Activated T-helper 1 cell treated with anti-CD3 and anti-CD28 coated beads, Interleukin-12 subunit alpha, Interleukin-12 subunit beta, Interleukin-2, Interleukin-4 antibody, amounts not matched to agents 30 ng/mL and 10 ng/mL and 1 ng/mL, durations not matched to agents 14 hours and 24 hours and 36 hours (primary cell): ENCODE measurements at places on chromosomes 3 and 15.
A peak's percentile ranks its signal among the peaks of the same experiment; 100 is the strongest.

DNA sequence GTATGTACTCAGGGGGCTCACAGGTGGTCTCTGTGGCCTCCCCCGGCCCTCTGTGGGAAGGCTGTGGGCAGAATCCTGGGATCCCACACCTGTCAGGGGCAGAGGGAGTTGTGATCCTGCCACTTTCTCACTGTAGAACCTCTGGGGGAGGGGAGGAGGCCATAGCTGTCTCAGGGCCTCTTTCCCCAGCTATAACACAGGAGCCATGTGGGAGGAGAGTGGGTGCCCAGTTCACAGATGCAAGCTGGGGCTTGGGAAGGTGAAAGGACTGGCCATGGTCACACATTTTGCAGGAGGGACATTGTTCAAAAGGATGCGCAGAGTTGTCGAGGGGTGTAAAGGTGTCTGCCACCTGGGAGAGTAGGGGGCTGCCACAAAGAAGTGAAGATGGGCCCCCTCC is 11.7 kb downstream of the MAPKAPK3 start:
- no peak for DNase-seq

DNA sequence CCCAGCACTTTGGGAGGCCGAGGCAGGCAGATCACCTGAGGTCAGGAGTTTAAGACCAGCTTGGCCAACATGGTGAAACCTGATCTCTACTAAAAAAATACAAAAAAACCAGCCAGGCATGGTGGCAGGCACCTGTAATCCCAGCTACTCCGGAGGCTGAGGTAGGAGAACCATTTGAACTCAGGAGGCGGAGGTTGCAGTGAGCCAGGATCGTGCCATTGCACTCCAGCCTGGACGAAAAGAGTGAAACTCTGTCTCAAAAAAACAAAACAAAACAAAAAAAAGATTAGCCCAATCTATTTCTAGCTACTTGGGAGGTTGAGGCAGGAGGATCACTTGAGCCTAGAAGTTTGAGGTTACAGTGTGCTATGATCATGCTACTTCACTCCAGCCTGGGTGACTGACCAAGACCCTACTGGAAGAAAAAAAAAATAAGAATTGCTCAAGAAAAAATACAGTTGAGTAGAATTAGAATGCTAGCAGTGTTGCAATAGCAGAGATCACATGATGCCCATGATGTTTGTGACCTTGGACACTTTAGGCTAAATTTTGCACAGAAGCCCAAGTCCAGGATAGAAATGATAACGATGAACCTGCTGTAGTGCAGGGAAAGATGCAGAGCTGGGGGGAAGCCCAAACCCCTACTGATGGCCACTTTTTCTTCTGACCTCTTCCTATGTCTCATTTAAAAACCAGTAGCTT is 162.2 kb downstream of the LPP start:
- DNase-seq, result no peak

DNA sequence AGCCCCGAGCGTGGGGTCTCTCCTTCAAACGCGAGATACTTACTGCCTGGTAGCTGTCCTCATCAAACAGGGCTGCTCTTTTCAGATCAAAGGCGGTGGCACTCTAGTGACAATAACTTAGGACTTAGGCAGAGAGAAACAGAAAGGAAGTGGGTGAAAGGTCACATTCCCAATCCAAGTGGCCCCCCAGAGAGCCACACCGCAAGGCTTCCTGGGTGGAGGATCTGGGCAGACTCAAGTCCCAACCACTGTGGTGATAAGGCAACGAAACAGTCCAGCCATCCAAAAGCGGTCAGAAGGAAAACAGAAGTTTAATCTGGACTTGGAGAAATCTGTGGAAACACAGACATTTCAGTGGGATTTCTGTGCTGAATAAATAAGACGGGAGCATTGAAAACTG is 227.2 kb downstream of the ADAMTS17 start:
- DNase-seq, result no peak

DNA sequence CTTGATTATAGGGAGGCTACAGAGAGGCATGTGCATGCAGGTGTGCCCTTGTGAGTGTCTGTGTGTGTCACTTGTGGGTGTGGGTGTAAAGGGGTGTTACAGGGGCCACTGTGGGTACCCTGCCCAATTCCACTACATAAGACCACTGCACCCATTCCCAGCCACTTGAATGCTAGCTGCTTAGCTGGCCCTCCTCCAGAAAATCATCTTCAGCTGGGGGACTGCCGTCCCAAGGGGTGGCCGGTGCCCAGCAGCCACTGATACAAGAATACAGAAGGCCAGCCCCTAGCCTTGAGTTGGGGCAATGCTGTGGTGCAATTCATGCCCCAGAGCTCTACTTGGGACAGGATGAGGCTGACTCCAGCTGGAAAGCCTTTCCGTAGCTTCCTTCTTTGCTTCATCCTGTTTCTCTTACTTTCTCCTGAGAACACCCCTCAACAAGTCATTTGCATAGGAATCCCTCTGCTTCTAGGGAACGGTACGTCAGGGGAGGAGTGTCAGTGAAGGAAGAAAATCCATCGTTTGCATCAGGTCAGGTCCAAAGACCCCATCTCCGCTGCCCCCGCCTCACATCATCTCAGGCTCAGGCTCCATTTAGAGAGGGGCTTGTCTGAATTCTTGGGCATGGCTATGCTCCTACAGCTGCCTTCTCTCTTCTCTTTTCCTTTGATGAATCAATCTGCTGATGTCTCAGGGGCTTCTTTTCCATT is 72.0 kb downstream of the SCN5A start:
- DNase-seq, result no peak

DNA sequence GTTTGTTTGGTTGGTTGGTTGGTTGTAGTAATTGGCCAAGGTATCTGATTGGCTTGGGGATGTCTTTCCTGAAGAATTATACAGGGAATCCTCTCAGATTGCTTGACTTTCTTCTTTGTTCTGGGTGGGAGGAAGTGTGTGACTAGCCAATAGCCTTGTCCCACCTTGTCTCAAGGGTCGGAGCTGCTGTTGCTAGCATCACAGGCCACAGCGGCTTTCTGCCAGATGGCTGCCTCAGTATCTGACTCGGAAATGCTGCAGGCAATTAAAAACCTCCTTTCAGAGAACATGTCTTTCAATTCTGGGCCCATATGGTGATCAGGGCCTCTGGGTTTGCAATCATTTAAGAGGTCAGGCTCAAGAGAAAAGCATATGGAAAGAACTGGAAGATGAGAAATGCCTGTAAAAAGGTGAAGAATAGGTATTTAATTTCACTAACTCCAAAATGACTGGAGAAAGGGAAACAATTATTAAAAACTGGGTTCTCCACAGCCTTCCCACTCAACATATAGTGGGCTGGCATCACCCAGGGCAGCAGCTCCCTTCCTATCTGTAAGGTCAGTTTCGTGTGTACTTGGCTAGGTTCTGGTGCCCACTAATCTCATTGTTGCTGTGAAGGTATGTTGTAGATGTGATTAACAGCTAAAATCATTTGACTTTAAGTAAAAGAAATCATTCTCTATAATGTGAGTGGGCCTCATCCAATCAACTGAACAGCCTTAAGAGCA is 32.4 kb downstream of the TGFBR2 start:
- DNase-seq, result no peak

- no peak for DNase-seq
These were observed 101.6 kb downstream of the ANP32A start for GRCh38 chr15:68719051-68719450.

GRCh38 chr3:148694116-148694515 is 3.6 kb upstream of the AGTR1 start:
- DNase-seq, result no peak

DNA sequence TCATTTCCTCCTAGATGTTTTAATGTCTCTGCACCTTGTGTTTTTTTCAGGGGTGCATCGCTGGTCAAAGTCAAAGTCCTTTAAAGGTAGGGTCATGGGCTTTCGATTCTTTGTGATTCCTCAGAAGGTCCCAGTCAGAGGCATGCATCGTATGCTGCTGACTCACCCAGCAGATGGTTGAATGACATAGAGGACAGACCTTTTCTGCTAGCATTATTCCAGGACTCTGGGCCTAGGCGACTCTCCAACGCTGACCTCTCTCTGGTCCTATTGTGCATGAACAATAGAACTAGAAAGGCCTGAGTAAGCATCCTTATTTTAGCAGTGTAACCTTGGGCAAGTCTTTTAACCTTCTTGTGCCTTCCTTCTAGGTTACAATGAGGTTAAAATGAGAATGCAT is 75.9 kb downstream of the DGKG start:
- no peak for DNase-seq

DNA sequence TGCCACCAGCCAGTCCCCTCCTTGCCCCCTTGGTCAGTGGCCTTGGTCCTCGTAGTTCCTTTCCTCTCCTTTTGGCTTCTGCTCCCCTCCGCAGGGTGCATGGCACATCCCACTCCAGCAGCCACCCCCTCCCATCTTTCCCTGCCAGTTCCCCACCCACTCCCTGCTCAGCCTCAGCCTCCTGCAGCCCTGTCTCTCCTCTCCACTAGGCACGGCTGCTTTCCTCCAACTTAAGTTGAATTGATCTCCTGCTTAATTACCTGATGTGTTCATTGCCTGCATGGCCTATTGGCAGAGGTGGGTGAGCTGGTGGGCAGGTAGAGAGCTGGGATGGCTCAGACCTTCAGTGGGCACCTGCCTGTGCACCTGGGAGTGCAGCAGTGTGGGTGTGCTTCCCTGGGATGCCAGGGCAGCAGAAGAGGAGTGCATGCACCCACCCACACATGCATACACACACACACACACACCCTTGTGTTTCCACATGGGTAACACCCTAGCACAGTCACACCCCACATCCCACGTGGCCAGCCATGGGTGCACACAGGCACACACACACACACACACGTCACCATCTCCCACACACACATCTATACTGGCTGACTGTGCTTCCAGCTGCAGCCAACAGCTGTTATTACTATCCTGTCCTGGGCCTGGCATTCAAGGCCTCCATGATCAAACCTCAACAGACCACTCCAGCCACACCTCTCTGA is 30.9 kb downstream of the C3orf18 start:
- DNase-seq, result no peak

- DNase-seq, result no peak
These were observed 126.6 kb downstream of the SRGAP3 start for GRCh38 chr3:9122732-9123364.

- DNase-seq, result no peak
These were observed 99.9 kb upstream of the THSD4 start for GRCh38 chr15:71015342-71015741.

DNA sequence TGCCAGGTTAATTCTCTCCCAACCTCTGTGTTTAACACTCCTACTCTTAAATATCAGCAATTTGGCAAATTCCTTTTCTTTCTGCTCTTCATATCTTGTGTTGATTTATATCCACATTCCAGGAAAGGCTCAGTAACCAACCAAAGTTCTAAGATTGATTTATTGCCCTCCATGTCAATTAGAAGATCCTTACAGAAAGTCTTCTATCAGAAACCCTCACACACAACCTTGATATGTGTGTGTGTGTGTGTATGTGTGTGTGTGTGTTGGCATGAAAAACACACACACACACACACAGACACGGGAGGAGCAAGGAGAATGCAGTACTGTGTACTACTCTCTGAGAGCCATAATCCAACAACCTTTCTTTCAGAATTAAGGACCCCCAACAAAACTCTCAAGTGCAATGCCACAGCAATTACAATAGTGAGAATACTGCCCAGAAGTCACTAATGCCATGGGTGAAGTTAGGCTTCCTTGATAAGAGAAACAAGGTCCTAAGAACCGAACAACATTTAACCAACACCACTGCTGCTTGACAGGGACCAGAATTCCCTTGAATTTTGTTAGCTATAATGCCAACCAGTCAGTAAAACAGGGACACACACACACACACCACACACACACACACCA is 1.1 kb downstream of the LSAMP start:
- no peak for DNase-seq

- DNase-seq, result peak; percentile 36
These were observed 681 bp upstream of the IL17RE start for GRCh38 chr3:9901967-9902366.

DNA sequence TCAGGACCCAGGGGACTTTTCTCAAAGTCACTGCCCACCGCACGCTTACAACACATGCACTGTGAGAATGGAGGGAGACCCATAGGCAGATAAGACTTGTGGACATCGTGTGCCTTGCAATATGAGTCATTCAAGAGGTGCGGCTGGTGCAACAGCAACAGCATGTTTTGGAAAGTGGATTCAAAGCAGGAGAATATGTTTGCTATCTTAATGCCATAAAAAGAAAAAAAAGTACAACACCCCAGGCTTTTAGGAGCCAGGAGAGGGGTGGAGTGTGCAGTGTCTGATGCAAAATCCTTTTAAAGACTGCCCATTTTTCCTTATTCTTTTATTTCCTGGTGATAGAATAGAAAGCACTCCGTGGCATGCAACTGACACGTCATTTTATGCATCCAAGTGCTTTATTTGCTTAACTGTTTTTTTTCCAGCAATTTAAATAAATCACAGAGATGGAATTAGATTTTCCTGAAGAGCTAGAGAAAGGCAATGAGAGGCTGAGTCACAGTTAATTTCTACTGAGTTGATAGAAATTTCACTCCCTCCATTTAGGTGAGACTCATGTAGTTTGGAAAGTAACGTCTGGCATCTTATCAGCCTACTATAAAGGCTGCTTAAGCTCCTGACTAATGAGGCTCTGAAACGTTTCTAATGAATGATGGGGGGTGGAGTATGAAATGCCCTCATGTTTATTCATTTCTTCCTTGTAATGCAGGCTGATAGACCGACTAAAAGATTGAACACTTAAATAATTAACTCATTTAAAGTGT is 96.4 kb downstream of the NSUN3 start:
- DNase-seq, result no peak

GRCh38 chr3:126485956-126486355 is 10.3 kb upstream of the ZXDC start:
- no peak for DNase-seq

DNA sequence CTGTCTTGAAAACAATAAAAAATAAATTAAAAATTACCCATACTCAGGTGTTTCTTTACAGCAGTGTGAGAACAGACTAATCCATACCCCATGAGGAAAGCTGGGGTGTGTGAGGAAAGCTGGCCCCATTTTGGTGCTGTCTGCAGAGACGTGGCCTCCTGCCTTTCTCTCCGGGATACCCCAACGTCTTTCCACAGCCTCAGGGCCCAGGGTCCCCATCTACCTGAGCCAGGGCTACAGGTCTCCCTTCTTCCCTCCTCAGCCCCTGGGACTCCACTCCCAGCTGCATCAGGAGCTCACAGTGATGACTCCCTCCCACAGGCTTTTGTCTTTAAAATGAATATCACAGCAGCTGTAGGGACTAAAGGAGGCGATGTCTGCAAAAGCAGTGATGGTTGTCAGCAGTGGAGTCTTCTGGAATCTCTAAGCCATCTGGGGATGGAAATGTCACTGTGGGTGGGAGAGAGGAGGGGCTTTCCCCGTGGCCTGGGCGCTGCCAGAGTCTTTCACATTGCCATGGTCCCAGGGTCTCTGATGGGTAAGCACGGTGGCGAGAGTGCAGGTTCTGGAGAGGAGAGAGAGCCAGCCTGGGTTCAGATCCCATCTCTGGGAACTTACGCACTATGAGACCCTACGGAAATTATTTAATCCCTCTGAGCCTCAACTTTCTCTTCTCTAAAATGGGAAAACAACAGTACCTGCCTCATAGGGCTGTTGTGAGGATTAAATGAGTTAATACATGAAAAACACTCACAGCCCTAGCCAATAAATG is 259.3 kb downstream of the PLCL2 start:
- no peak for DNase-seq
